ENCODE measurements at places on chromosomes 3 and 15.

DNA sequence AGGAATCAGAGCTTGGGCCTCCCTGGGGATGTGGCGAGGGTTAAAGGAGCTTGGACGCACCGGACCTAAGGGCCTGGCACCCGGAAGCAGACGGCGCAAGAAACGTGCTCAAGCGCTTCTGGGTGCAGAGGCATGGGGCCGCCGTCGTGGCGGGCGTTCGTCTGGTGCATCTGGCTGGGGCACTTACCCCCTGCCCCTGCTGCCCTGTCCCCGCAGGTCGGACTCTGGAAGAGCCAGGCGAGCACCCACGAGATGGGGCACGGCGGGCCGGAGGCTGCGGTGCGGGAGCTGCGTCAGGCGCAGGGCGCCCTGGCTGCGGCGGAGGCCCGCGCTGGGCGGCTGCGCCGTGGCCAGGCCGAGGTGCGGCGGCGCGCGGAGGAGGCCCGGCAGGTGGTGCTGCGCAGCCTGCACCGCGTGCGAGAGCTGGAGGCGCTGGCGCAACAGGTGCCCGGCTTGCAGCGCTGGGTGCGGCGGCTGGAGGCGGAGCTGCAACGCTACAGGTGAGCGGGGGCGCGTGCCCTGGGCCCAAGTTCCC lies 2.5 kb downstream of the EFCC1 start:
- peak; percentile 17 for DNase-seq

DNA sequence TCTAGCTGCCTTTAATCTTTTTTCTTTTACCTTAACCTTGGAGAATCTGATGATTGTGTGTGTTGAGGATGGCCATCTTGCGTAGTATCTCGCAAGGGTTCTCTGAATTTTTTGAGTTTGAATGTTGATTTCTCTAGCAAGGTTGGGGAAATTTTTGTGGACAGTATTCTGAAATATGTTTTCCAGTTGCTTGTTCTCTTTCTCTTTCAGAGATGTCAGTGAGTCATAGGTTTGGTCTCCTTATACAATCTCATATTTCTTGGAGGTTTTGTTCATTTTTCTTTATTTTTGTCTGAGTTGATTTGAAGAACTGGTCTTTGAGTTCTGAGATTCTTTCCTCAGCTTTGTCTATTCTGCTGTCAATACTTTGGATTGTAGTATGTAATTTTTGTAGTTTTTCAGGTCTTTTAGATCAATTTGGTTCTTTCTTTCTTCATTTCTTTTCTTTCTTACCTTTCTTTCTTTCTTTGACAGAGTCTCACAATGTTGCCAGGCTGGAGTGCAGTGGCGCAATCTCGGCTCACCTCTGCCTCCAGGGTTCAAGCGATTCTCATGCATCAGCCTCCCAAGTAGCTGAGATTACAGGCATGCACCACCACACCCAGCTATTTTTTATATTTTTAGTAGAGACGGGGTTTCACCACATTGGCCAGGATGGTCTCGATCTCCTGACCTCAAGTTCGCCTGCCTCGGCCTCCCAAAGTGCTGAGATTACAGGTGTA lies 366.4 kb upstream of the RASGRP1 start:
- no peak for DNase-seq

- no peak for DNase-seq
Observed at GRCh38 chr15:99582508-99582960, 16.8 kb downstream of the MEF2A start.

- no peak for DNase-seq
Observed at GRCh38 chr3:61650276-61650675, 88.9 kb downstream of the PTPRG start.

DNA sequence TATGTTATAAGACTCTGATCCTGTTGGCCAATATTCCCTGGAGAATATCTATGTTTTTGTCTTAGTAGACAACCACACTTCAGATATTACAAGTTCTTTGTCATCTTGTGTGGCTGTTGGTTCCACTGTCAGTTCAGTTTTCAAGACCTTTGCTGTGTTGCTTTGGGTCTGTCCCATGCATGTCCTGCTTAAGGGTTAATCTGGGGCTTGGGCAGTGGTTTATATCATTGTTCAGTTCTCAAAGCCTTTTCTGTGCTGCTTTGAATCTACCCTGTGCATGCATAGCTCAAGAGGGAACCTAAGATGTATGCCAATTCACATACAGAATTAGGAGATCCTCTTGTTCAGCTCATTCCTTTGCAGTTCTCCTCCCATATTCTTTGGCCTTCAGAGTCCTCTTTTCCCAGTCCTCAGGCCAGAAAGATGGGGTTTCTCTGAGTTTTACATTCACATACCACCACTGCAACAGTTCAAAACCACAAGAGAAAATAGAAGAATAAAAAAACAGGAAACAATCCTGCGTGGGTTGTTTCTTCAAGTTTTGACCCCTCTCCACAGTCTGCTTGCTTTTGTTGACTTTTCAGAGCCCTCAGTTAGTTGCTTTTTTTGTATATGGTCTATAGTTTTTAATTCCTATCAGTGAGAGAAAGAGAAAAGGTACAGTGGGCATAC lies 21.6 kb downstream of the BUB1B start:
- DNase-seq = no peak

DNA sequence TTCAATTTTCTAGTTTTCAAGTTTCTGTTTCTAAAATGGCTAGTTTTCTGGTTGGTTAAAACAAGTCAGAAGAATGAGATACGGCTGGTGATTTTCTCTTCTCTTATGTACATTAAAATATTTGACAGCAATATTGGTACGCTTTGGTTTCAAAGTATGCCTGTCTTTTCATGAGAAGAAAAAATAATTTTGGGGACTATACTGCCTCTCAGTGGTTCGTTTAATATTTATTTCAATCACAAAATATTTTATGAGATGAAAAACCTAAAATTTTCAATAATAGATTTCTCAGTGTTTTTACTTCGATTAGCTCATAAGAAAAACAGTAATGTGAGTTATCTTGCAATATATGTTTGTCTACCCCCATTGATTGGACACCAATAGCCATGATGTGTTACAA lies 72.8 kb upstream of the AADACL2 start:
- DNase-seq = no peak

DNA sequence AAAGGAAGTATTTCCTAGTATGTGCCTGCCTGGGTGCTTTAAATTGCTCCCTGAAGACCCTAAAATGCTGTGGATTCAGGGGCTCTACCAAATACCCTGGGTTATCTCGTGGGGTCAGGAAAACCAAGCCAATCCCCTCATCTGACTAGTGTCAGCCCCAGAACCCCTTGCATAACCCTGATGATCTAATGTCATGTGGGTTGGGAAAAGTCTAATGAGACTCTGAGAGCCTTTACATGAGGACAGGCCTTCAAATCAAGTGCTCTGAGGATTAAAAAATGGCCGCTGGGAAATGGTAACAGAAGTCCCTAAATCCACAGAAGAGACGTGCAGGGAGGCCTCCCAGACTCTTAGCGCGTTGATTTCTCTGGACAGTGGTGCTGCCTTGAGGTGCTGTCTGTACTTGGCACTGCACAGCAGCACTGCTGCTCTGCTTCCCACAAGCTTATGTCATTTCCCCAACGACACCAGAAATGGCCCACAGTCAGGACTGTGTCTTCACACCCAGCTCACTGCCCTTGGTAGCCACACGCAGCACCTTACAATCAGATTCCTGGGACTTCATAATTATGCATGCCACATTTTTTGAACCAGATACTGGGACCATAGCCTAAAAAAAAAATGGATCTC lies 16.6 kb downstream of the EIF4E3 start:
- DNase-seq = no peak

GRCh38 chr3:12948891-12949711 lies 107.7 kb upstream of the RPL32 start:
- DNase-seq = peak; percentile 36

DNA sequence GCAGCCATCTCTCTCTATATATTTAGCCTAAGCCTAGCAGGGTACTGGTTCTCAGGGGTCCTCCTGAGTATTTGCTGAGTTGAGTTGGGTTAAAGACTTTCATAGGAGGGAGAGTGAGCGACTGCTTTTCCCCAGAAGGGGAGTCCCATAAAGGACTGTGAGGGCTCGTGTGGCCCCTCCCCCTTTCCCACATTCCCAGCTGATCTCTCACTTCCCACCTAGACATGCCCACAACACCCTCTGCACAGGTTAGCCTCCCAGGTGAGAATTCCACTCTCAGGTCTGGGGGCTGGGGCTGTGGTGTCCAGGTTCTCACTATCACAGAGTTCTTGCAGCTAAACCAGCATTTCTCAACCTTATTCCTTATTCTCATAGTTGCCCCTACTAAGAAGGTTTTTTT lies 15.8 kb downstream of the EPHB1 start:
- no peak for DNase-seq

GRCh38 chr3:14377044-14377837 lies 25.2 kb upstream of the SLC6A6 start:
- DNase-seq = no peak

GRCh38 chr15:40567111-40567510 lies 2.0 kb upstream of the RPUSD2 start:
- no peak for DNase-seq

DNA sequence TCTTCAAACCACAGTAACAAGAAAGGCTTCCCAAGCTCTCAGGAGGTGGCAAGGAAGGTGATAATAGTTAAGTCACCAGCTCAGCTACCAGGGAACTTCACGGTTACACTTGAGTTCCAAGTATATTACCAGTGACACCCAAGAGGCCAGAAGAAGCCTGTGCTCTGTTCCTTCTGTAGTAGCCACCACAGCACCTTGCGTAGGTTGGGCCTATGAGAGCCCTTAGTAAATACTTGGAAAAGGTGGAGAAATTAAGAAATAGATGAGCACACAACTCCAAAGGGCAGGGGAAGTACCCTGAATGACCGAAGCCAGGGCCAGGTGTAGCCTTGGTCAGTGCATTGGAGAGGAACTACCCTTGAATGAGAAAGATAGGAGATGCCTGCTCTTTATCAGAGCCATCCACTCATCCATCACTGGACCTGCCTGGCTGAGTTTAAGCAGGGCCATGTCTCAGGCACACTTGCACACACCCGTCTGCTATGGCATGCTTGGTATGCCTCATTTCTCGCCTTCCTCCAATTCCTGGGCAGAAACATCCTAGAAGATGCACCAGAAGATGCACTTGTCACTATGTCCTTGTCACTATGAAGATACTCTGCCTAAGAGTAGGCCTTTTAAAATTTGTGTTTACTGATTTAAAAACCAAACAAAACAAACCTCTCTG lies 32.6 kb upstream of the NDUFB4 start:
- DNase-seq = no peak

DNA sequence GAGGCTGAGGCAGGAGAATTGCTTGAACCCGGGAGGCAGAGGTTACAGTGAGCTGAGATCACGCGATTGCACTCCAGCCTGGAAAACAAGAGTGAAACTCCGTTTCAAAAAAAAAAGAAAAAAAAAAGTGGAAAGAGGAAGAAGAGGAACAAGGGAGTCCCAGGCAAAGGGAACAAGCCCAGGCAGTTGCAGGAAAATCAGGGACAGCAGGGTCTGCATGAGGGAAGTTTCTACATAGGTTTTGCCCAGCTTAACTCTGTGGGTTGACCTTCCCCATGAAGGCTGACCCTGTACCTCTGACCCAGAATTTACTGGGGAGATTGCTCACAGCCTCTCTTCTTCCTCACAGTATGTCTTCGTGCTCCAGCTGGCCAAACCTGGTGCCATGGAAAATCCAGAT lies 12.3 kb downstream of the RBP1 start:
- no peak for DNase-seq

GRCh38 chr3:138467931-138468330 lies 33.5 kb downstream of the ESYT3 start:
- no peak for DNase-seq

DNA sequence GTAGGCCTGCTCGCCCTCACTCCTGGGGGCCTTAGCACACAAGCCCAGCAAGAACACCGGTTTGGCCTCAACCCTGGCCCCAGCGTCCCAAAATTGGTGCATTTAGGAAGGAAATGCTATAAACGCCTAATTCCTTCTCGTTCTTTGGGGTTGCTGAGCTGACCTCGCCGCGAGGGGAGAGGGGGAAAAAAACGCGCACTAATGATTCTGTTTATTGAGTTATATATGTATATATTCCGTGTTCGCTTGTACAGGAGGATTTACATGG lies 3.9 kb downstream of the FEZF2 start:
- no peak for DNase-seq

DNA sequence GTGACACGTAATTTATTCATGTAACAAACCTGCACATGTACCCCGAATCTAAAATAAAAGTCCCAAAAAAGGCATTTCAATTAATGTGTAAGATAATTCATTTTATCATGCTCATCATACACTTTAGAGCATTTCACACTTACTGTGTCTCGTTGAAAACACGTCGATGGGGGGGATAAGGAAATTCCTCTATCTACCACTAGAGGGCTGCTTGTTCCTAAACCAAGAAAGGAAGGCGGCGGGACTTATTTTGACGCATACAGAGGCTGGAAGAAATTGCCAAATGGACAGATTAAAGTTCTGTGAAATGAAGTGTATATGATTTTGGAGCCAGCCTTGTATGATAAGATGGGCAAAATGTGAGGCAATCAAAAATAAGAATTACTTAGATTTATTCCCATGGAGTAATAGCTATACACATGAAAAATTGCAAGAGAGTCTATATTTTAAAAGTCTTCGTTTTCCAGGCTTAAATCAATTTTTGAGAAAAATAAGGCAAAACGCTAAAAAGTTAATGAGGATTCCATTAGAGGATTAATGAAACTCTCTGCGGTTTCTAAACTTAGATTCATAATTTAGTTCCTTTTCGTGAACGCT lies 346.8 kb downstream of the CNTN3 start:
- DNase-seq = peak; percentile 2

DNA sequence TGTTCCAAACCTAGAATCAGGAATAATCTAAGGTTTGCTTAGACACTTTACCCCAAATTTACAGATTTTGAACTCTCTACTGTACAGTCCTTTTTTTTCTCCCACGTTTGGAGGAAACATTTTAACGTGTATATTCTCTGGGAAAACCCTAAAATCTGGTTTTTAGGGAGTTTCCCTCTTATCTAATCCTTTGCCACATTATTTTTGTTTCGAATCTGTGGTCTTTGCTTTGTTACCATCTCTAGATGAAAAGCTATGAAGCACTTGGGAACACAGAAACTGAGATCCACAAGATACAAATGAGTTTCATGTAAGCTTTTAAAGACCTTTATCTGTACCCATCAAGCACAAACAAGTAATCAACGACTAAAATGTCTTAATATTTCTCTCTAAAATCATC lies 41.3 kb downstream of the PLD1 start:
- DNase-seq = no peak

GRCh38 chr3:149252272-149252671 lies 30.6 kb upstream of the CP start:
- DNase-seq = no peak

GRCh38 chr15:76181705-76182107 lies 121.9 kb downstream of the TMEM266 start:
- DNase-seq = no peak

- no peak for DNase-seq
Observed at GRCh38 chr3:128266453-128266852, 113.2 kb downstream of the EEFSEC start.
